ENCODE measurements at places on chromosomes 3 and 15. TPM values are rescaled to one million over a fixed set of nuclear protein-coding genes. Genes with fewer than 3 reads are reported as not detected.

DNA sequence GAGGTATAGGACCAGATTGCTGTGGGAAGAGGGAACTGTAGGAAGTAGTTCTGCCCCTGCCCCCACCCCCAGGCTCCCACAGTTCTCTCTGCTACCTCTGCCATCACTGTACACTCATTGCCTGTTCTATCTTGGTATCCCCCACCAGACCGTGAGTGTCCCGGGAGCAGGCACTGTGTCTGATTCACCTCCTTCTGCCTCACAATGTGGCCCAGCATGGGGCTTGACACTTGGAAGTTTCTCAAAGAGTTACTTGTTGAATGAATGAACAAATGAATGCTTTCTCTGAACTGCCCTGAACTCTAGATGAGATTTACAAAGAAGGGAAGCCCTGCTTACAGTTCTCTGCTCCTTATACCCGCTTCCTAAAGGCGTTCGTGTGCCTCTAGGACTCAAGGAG, 27.1 kb upstream of the PIK3CB start:
- DNase-seq, result no peak

- no peak for DNase-seq
Measured at GRCh38 chr3:132822266-132822665, 100.1 kb upstream of the NPHP3 start.

DNA sequence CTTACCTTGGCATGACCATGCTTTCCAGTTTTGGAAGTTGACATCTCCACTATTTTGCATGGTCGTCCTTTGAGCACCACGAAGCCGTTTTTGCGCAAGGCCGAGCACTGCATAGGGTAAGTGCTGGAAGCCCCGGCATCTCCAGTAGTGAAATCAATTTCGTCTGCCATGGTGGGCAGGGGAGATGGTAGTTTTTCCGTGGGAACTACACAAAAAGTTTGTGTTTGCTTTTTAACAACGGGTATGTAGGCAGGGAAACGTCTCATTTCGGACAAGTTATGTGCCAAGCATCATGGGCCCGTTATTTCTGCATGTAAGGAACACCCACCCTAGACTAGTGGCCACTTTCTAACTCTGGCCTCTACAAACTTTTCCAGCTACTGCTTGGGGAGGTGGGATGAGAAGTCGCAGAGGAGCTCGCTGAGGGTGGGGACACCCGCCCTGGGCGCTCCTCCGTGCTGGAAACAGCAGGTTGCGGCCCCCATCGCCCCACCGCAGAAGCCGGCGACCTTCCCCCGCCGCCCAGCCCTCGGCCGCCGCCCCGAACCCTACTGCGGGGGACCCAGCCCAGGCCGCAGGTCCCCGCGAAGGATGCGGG, 701 bp downstream of the EIF5A2 start:
- no peak for DNase-seq

DNA sequence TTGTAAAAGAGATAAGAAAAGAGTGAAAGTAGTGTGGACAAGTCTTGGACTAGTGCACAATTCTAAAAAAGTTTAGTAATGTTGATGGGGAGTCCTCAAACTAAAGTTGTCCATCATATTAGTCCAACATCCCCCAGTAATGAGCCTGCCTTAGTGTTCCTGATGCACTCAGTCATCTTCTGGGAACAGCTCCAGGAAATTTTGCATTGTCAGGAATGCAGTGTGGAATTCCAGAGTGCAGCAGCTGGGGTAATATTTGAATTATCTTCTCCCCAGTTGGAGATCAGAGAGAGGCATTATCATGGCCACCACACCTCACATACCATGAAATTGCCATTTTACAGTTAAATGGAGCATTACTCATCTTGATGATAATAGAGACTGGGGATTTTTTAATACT, 528.8 kb upstream of the NAALADL2 start:
- no peak for DNase-seq

Gene SH2D7
- not detected for polyA plus RNA-seq

Gene FBN1
- 3.0 TPM for polyA plus RNA-seq

Gene PLAAT1
- 4.5 TPM for polyA plus RNA-seq
